ENCODE measurements at places on chromosomes 6 and 20.

DNA sequence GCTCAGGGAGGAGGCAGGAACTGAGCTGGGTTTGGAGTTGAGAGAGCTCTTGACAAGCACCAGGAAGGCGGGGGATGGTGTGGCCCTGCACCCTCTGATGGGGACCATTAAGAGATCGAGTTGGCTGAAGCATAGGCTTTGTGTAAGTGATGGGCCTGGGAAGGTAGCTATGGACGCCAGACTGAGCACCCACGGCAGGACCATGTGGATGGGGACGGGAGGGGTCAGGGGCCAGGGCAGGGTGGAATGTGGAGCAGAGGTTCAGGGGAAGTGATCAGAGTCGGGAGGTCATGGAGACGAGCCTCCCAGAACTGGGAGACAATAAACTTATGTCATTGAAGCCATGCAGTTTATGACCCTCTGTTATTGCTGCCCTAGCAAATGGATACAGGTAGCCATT, 81.7 kb downstream of the PLG start:
- DNase-seq = no peak

- DNase-seq = no peak
Observed at GRCh38 chr6:151101161-151101815, 138.5 kb upstream of the AKAP12 start.

DNA sequence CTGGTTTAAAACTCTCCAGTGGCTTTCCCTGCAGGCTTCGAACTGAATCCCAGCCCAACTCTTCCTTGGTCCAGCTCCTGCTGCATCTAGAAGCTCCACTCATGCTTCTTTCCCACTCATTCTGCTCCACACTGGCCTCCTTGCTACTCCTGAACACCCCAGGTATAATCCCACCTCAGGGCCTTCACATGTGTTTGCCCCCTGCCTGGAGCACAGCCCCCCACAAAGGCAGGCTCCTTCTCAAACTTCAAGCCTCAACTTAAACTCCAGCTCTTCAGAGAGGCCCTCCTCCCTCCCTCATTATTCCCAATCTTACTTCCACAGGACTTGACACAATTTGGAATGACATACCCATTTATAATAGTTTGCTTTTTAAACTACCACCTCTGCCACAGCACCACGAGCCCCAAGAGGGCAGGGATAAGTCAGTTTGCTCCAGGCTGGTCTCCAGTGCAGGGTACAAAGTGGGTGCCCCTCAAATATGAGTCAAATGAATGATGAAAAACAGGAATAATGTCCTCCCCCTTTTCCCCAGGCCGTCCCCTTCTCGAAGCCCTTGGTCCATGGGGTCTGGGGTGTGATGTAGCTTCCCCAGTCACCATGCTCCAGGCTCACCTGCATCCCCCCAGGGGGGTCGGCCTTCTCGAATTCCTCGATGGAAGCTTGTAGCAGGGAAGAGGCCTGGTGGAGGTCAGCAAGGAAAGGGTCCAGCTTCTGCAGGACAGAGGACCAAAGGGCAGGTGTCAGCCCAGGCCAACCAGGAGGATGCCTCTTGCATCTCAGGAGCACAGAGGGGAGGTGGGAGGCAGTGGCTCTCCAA, 37.4 kb downstream of the KIAA1755 start:
- no peak for DNase-seq

DNA sequence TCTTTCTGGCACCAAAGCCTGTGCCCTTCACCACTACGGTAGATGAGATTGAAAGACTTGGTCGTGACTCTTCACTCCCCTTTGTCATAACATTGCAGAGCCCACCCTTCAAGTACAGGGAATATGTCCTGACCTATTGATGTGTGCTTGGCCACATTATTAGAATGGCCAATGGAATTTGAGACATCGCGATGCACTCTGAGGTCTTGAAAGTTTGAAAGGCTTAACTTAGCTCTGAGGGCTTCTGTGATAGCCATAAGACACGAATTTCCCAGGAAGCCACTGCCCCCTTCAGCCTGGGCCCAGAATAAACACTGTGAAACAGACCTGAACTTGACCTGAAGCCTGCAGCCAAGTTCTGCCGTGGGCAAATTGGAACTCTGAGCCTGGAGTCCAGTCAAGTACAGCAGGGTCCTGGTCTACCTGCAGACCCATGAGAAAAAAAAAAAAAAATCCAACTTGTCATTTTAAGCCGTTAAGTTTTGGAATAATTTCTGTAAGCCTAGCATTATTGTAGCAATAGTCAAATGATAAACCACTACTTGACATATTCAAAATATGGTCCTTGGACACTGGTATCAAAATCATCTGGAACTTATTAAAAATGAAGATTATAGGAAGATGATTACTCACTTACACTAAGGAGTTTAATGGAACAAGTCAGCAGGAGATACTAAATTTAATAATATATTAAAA, 36.9 kb upstream of the TRAF3IP2 start:
- no peak for DNase-seq

DNA sequence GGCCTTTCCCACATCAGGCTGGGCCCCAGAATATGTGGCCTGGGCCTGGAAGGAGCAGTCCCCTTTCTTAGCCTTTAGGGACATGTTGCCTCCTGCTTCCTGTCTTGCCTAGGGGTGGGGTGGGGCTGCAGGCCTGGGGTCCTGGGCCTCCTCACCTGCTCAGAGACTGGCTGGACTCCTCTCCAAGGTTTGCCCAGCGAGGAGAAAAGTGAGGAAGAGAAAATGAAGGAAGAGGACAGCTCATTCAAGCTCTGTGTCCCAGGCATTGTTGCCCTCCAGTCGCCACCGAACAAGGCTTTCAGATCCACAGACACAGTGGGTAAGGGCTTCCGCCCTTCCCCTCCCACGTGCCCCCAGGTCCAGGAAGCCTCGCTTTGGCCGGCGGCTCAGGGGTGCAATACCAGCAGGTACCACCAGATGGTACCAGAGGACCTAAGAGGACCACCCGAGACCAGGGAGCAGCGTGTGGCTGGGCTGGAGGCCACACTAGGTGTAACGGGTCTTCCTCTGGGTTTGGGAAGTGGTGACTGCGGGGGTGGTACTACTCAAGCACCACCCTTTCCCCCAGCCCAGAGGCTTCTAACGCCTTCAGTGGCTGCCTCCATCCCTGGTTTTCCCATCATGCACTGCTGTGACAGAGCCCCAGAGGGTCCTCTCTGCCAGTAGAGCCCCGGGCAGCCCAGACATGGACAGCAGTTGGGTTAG, 5.5 kb upstream of the BAK1 start:
- DNase-seq = no peak

Measured in esophagus squamous epithelium (tissue), 5 donors.